ENCODE measurements at places on chromosomes 3 and 15.

- DNase-seq, result no peak
Observed at GRCh38 chr15:41139619-41140018, 23.5 kb upstream of the INO80 start.

DNA sequence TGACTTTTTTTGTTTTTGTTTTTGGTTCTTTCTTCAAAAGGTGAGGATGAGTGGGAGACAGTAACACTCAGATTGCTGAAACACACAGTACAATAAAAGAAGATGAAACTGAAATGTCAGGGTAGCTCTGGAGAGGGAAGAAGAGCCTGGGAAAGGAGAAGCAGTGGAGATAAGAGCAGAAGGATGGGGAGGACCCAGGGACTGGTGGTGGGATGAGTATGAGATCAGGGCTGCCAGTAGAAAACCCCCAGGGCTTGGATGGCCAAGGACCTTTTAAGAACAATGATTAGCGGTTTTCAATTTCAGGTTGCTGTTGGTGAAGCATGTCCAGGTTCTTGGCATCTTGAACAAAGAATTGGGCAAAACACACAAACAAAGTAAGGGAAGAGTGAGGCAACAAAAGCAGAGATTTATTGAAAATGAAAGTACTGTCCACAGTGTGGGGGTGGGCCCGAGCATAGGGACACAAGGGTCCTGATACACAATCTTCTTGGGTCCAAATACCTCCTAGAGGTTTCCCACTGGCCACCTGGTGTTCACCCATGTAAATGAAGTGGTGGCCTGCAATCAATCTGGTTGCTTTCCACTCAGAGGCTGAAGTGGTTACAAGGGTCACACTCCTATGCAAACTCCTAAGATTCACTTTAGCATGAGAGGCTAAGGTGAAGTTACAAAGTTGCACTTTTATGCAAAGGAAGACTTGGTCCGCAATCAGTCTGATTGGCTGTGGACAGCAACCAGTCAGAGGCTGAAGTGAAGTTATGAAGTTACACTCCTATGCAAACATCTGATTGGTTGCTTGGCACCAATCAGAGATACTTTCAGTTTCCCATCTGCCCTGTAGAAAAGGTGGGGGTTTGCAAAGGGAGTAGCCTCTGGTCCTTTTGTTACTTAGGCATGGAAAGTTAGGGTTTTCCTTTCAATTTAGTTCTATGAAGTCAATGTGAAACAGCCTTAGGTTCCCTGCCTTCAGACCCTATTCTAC, 26.1 kb upstream of the MFSD1 start:
- no peak for DNase-seq

DNA sequence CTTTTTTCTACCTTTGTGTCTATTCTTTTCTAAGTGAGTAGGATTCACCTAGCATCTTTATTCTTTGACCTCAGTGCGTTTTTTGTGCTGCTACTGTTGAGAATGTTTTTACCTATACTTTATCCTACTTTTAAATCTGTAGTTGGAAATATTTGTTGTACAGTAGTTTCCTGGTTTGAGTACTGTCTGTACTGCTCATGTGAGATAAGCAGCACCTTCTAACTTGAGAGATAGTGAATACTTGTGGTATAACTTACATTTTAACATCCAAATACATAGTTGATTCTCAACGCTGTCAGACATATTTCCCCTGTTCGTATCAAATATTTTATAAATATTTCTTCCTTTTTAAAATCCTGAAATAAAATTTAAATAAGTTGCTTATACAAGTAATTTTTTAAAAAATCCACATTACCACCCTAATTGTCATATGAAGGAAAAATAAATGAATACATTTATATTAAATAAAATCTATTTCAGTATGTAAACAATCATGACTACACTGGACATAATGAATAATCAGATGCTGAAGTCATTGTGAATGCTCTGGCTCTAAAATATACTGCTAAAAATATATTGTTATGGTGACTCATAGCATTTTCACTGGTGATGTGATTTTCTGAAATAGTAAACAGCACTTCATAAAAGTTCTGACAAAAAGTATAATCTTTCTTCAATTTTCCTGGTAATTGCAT, 17.4 kb downstream of the ATP11B start:
- DNase-seq, result no peak

- no peak for DNase-seq
Observed at GRCh38 chr15:44738340-44738984, 2.1 kb downstream of the TRIM69 start.

DNA sequence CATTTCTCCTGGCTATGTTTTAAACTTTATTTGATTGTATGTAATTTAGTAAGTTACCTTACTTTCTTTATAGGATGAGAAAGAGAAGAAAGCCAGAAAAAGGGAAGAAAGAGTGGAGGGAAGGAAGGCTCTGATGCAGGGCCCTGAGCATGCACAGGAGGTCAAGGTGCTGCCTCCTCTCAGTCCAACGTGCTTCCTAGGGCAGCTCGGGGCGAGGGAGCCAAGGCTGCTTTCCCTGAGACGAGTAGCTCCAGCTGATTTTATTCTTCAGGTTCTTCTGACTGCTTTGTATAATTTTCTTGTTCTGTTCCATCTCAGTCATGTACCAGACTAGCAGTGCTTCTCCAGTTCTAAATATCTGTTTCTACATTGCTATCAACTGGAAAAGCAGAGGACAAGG, 3.4 kb downstream of the CORO2B start:
- no peak for DNase-seq

DNA sequence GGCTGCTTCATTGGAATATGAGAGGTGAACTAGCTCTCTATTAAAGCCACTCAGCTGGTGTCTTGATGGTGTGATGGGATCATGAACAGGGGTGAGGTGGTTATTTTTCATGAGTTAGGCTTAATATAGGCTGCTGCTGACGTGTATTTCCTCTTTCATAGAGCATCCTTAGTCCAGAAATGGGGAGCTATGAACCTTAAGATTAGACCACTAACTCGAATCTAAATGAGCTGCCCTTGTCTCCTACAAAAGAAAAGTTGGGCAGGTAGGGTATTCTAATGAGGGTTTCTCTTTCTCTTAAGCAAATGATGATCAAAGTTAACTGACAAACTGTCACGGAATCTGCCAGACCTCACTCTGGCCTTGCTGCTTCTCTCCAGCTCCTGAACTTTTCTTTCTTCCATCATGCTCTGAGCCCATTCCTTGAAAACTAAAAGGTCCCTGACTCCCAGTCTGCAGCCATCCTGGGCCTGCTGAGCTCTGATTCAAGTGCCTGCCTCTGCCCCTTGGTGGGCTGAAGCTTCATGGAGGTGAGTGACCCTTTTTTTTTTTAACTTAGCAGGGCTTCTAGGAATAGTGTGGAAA, at the start of gene TRIM69:
TSS of gene TRIM69 (plus strand) at position 348 of the 585 bp plus-strand sequence. CDS start at position 525, 177 bp downstream.
- DNase-seq, result no peak

DNA sequence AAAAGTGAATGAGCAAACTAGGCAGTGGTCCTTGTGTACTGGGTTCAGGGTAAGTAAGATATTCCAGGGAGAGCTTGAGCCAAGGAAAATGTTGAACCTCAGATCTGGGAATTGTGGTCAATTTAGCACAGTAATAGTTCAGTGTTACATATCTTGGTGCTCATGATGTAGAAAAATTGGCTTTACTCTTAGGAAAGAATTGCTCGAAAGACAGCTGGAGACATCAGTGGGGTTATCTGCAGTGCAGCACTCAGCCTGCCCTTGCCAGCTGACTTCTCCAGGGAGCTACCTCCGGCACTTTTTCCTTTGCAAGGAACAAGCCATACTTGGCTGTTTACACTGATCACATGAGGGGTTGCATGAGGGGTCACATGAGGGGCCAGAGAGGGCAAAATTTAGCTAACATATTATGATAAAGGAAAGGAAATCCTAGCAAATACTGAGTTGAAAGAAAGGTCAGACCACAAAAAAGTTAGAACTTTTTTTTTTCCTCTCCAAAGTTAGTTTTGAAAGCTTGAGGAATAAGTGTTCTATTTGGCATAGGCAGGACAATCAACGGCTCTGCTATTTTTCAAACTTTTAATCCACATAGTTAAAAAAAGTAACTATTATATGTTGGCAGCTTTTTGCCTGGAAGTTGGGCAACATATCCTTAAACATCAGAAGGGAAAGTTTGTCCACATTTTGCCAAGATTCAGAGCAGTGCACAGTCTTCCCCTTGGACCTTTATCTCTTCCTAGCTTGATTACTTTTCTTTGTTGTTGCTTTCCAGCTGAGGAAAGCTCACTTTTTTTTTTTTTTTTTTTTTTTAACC, 92.4 kb downstream of the COL6A6 start:
- no peak for DNase-seq

- DNase-seq, result no peak
Observed at GRCh38 chr3:61239871-61240270, 11.4 kb downstream of the FHIT start.

Data from naive thymus-derived CD8-positive, alpha-beta T cell (primary cell).